Hematopoietic multipotent progenitor cell treated with erythropoietin and hydrocortisone succinate and interleukin-3 and kit ligand, for 17 days (in vitro differentiated cells): ENCODE measurements at places on chromosomes 16 and 17.

- no peak for DNase-seq
Measured at GRCh38 chr16:30137897-30138296, 14.9 kb upstream of the MAPK3 start.

- no peak for DNase-seq
Measured at GRCh38 chr17:40372031-40372430, 7.5 kb upstream of the GJD3 start.

DNA sequence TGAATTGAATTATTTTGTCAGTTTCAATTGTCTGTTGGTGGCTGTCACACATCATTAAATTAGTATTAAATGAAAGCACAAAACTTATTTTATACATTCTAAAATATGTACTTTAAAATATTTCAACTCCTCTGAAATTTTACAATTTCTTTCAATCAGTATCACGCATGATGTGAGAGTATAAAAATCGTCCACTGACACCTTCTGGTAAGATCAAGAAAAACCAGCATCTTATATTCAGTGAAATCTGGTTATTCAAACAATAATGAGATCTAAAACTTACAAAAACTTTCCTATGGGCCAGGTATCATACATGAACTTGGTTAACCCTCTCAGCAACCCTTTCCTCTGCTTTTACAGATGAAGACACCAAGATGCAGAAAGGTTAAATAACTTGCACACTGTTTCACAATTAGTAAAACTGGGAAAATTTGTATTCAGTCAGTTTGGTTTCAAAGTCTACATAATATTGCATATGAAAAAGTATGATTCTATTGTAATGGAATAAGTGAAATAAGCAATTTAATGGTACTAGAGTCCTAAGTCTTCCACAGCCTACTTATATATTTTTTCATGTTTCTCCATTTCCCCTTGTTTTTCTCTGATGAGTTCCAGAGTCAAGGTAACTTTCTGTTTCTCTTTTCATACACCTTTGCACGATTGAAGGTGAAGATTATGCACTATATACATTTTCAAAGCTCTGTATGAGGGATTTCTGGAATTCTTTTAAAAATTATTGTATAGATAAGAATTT lies 58.7 kb downstream of the EFCAB5 start:
- DNase-seq, result no peak

DNA sequence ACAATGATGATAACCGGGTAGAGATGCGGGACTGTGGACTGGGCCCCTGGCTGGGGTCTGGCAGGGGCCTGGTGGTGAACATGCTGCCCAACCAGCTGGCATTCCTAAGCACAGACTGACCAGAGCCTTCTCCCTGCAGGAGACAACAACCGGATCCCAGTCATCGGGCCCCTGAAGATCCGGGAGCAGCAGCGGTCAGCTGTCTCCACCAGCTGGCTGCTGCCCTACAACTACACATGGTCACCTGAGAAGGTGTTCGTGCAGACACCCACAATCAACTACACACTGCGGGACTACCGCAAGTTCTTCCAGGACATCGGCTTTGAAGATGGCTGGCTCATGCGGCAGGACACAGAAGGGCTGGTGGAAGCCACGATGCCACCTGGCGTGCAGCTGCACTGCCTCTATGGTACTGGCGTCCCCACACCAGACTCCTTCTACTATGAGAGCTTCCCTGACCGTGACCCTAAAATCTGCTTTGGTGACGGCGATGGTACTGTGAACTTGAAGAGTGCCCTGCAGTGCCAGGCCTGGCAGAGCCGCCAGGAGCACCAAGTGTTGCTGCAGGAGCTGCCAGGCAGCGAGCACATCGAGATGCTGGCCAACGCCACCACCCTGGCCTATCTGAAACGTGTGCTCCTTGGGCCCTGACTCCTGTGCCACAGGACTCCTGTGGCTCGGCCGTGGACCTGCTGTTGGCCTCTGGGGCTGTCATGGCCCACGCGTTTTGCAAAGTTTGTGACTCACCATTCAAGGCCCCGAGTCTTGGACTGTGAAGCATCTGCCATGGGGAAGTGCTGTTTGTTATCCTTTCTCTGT lies 5.1 kb upstream of the SLC7A6 start:
- no peak for DNase-seq

DNA sequence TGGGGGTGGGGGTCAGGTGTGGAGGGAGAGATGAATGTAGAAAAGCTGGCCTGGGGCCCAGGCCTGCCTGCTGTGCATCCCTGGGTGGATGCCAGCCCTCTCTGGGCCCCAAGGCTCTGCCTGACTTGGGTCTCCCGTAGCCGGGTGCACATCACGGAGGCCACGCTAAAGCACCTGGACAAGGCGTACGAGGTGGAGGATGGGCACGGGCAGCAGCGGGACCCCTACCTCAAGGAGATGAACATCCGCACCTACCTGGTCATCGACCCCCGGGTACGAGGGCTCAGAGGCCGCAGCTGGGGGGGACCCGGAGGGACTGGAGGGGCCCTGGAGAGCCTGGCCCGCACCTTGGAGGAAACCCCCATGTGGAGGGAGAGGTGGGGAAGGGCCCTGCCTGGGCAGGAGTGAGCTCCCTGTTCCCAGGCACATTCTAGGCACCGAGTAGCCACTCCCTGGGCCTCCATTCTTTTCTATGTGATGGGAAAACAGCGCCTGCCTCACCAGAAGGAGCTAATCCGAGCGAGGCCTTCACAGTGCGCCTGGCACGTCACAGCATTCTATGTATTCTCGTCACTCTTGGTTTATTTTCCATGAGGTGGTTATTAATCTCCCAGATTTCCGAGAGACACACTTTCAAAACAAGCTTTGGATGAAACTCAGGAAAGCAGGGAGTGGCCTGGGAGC lies 34.7 kb downstream of the ADCY7 start:
- no peak for DNase-seq

DNA sequence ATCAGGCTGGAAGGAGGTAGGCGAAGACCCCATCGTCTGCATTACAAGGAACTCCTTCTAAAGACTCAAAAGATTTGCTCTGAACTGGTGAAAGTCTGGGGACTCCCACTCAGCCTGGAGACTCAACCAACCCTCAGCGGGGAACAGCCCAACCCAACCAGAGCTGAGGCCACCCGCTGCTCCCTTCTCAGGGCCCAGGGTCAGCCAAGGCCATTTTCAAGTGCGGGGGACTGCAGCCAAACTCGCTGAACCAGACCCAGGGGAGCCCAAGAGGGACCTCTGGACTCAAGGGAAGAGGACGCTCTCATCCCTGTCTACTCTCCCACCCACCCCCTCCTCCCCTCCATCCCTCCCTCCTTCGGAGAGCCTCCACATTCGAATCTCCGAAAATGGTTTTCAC lies 24.1 kb downstream of the XYLT1 start:
- no peak for DNase-seq

DNA sequence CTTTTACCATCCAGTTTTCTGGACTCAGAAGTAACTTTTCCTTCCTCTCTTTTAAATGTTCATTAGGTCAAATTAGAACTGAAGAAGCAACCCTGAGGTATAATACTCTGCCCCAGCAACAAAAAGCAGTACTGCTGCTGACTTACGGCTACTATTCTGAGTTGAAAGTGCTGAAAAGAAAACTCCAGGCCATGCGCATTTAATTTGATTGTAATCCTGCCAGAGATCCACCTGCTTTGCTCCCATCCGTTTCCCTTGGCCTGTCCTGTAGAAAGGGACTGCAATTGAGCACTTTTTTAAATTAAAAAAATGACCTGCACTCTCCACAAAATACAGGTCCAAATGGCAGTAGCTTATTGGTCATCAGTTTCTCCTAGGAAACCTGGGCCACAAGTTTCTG lies 61.6 kb downstream of the PITPNC1 start:
- DNase-seq, result no peak

DNA sequence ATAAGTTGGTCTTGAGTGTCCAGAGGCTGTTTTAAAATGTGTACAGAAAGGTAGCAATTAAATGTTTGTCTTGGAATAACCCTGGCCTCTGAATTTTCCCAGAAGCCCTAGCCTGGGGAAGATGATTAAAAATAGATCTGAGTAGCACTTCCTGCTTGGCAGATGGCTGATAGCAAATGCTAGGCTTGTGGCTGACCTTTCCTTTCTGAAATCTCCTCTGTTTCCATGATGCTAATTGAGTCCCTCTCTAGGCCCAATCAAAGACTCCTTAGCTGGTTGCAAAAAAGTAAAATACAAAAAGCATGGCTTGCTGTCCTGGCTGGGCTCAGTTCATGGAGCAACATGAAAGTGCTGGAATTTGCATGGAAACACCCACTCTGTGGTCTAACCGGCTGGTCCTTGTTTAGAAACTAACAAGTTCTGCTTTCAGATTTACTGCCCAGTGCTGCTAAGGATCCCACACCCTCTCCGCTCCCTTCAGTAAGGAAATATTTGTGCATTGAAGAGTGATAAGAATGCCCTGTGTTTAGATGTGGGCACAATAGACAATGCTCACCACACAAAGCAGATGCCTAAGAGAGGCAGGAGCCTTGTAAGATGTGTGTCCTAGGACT lies 40.8 kb downstream of the YPEL2 start:
- no peak for DNase-seq

DNA sequence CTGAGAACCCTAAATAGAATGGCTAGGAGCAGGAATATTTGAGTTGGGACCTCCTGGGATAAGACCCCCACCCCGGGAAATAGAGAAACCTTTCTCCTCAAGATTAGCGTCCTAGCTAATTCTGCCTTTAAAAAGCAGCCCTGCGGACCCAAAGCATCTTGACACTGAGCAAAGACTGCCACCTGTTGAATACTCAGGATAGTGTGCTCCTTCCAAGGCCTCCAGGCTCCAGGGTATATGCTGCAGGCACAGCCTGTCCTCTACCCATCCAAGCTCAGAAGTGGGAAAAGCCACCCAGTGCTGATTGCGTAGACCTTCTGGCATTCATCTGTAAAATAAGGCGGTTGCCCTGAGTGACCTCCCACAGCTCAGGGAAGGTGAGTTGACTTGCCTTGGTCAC lies 456.2 kb upstream of the DYNLRB2 start:
- no peak for DNase-seq

GRCh38 chr17:34899643-34900291 lies 61.5 kb downstream of the CCT6B start:
- no peak for DNase-seq

DNA sequence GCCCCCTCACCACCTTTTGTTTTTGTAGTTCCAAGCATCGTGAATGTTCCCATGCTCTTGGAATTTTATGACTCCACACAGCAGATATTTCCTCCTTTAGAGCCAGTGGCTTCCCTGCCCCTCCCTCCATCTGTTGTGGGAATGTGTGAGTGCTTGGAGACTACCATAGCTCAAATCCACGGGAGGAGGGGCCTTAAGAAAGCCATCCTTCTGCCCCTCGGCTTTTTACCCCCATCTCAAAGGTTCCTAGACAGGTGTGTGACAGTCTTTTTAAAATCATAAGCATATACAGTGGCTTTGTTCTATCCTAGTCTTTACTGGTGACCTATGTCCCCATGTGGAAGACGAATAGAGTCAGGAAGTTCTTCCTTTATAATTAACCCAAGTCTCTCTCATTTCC lies 47.2 kb downstream of the YPEL2 start:
- no peak for DNase-seq

- DNase-seq, result no peak
Measured at GRCh38 chr16:79640513-79641360, 40.2 kb upstream of the MAF start.

GRCh38 chr16:10675216-10675615 lies 19.5 kb downstream of the TEKT5 start:
- no peak for DNase-seq

- no peak for DNase-seq
Measured at GRCh38 chr17:74049167-74049966, 154.1 kb upstream of the RPL38 start.

- DNase-seq, result no peak
Measured at GRCh38 chr17:66296289-66296725, 6.1 kb upstream of the PRKCA start.

DNA sequence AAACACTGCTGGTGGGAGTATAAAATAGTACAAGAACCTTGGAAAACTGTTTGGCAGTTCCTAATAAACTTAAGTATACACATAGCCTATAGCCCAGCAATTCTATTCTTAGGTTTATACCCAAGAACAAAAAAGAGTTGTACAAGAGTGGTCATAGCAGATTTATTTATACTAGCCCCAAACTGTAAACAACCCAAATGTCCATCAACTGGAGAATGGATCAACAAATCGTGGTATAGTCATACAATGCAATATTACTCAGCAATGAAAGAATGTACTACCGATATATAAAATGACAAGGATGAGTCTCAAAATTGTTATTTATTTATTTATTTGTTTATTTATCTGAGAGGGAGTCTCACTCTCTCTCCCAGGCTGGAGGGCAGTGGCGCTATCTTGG lies 23.1 kb downstream of the GNGT2 start:
- no peak for DNase-seq

DNA sequence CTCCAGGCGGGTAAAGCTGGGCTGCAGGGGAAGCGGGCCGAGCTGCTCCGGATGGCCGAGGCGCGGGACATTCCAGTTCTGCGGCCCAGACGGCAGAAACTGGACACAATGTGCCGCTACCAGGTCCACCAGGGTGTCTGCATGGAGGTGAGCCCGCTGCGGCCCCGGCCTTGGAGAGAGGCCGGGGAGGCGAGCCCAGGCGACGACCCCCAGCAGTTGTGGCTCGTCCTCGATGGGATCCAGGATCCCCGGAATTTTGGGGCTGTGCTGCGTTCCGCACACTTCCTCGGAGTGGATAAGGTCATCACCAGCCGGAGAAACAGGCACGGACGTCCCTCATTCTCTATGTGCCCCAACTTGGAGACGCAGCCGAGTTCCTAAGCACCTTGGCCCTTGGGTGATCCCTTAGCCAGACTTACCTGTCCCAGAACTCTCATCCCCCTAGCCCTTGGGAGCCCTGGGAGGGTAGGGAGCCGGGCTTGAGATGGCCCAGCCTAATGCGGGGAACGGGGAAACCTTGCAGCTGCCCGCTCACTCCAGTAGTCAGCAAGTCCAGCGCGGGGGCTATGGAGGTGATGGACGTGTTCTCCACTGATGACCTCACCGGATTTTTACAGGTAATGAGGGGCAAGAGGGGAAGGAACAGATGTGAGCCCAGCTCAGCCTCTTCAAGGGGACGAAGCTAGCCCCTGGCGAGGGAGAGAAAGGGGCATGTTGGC lies 806 bp downstream of the MRM1 start:
- no peak for DNase-seq

GRCh38 chr17:68441070-68441770 lies 16.1 kb downstream of the WIPI1 start:
- DNase-seq, result no peak

DNA sequence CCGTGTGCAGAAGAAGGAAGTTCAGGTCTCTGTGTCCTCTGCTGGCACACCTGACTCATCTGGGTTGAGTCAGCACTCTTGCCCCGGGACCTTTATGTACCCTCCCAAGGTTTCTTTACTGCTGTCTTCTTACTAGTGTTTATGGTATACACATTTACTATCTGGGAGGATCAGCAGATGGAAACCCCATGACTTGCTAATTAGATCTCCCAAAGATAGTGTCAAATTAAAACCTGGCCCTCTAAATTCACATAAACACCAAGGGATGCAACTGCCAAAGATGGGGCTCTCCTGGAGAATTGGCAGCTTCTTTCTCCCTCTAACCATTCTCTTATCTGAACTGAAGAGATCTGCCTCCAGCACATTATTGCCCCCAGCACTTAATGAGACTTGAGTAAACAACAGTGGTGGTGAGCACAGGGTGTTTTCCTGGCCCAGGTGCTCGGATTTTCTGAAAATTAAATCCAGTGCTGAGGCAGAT lies 718.1 kb upstream of the SOX9 start:
- no peak for DNase-seq
